PC-9 (cell line): ENCODE measurements at places on chromosomes 2 and 18. TPM values are rescaled to one million over a fixed set of nuclear protein-coding genes. Genes with fewer than 3 reads are reported as not detected.
A peak's percentile ranks its signal among the peaks of the same experiment; 100 is the strongest.

ITGA4 gene
- total RNA-seq = 0.15 and 0.35 TPM in 2 replicates

AKAIN1 gene
- not detected in 2 replicates for total RNA-seq

LIPG gene
- 22.7 and 30.9 TPM in 2 replicates for total RNA-seq

TLX2 gene
- 3.1 and 3.8 TPM in 2 replicates for total RNA-seq

SMYD1 gene
- total RNA-seq = not detected in 2 replicates

GRCh38 chr2:15749460-15750432 is 158.1 kb downstream of the DDX1 start:
- H3K4me3 ChIP-seq = no peak overlapping the region
- no peak overlapping the region for H3K27ac ChIP-seq
- H3K27me3 ChIP-seq = peaks cover 96% of the 10 kb centered on the region
- no peak for DNase-seq

DNA sequence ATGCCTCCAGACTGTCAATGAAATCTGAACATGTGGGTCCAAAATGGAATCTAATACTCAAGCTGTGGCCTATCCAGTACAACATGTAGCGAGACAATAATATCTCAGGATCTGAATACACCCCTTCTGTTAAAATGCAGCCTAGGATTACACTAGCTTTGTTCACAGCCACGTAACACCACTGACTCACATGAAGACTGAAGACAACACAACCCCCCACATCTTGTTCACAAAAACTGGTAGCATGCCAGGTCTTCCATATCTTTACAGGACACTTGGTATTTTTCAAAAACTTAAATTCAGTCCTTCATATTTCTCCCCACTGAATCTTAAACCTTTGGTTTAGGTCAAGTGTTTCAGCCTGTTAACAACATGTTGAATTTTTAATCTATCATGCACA is 84.2 kb downstream of the SLC8A1 start:
- H3K4me1 ChIP-seq = no peaks in the 10 kb centered on the region
- no peaks in the 10 kb centered on the region for H3K27me3 ChIP-seq
- H3K27ac ChIP-seq = no peak overlapping the region
- no peaks in the 10 kb centered on the region for H3K36me3 ChIP-seq
- no peak overlapping the region for H3K4me3 ChIP-seq

DNA sequence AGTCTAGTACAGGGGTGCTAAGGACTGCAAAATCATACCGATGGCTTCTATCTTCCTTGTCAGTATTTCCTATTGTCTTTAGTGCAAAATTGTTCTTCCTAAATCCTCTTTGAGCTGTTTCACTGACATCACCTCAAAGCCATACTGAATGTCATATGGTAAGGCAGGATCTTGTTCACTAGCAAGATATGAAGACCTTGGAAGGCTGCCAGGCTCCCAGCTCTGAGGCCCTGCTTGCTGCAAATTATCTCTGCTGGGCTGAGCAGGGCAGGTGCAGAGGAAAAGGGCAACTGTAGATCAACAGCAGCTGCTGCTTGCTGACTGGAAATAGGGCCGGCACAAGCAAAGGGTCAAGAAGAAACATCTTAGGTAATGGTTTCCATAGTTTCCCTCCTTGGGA is 58.2 kb downstream of the PMAIP1 start:
- peaks cover 56% of the 10 kb centered on the region for H3K4me1 ChIP-seq
- peak overlapping the region; percentile 11; the same call in 1 of the 2 replicates for H3K27ac ChIP-seq
- DNase-seq = peak; percentile 75

DNA sequence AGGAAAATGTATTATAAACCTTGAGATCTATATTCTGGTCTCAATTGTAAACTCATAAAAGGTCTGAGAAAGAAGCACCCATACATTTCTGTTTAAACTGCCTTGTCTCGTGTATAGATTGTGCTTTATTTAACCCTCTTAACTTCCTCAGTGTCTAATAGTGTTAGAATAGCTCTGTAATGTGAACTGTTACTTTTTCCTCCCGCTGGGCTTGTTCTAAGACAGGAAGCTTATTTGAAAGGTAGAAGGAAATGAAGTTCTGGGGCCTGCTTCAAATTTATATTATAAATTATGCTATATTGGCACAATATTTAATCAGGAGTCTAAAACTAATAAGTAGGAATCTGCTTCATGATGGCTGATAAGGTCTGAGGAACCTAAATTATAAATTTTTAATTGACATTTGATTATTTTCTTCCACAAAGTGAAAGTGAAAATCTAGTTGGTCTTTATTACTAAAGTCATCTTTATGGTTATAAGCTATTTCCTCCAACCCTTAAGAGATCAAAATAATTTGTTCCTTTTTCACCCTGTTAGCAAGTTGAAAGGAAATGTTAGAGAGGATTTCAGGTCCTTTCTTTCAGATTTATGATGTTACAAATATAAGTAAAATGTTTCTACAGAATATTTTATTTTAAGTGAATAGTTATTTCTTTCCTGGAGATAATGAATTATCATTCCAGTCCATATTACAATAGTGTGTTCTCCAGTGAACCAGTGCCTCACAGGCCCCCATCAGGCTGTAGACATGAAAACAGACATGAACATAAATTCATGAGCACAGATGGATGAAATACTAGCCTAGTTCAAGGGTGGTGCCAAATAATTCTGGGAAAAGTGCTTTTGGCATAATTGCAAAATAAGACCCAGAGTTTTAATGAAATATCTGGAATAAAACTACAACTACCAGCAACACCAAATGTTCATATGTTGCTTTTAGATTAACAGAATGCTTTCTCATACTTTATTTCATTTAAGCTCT is 7.9 kb downstream of the MFSD6 start:
- no peak overlapping the region for H3K27ac ChIP-seq
- H3K36me3 ChIP-seq = no peaks in the 10 kb centered on the region
- no peak for DNase-seq
- no peaks in the 10 kb centered on the region for H3K27me3 ChIP-seq
- no peak overlapping the region for H3K4me3 ChIP-seq

DNA sequence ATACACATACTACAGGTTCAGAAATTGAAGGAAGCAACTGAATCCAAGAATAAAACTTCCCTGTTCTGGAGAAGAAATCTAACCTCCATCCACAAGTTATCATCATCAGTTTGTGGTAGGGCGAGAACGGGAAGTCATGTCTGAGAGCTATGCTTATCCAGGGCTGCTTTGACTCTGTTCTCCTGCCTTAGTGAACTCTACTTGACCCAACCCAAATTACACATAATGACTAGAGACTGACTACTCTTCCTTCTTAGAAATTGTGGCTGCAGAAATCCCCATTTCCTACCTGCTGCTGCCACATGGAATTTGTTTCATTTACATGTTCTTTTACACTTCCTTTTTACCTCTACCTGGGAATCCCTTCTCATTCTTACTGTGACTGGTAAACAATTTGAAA is 1102.6 kb upstream of the PIK3C3 start:
- no peaks in the 10 kb centered on the region for H3K27me3 ChIP-seq
- H3K4me3 ChIP-seq = no peak overlapping the region
- H3K27ac ChIP-seq = no peak overlapping the region
- no peaks in the 10 kb centered on the region for H3K36me3 ChIP-seq
- H3K4me1 ChIP-seq = peaks cover 5% of the 10 kb centered on the region; the same call in 1 of the 2 replicates

DNA sequence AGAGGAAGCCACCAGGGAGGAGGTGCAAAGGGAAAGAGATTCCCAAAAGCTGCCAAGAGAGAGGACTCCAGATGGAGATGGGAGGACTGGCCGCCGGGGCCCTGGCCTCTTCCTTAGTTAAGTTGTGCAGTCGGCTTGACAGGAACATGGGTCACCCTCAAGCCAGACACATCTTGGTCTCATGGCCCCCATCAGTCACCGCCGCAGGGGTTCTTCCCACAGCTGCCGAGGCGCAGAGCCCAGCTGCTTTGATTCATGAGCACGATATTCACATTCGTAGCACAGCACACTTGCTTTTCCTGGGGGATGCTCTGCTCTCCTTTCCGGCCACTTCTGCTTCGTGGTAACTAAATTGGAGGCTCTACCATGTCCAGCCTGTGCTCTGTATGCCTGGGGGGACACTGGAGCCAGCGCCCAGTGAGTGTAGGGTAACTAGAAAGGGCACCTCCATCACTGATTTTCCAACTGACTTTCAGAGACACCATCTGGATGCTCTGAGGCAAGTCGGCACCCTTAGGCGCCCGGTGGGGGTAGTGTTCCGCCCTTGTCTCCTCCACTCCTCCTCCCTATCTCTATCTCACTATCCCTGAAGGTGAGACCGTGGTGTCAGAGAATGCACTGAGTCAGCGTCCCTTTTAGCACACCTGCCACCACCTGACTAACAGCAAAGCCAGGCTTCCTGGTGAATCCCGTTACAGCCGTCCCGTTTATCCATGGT is 13.3 kb downstream of the TWIST2 start:
- peaks cover 16% of the 10 kb centered on the region for H3K27me3 ChIP-seq
- H3K4me1 ChIP-seq = peaks cover 22% of the 10 kb centered on the region
- H3K4me3 ChIP-seq = no peak overlapping the region
- H3K36me3 ChIP-seq = no peaks in the 10 kb centered on the region
- no peak overlapping the region for H3K27ac ChIP-seq

DNA sequence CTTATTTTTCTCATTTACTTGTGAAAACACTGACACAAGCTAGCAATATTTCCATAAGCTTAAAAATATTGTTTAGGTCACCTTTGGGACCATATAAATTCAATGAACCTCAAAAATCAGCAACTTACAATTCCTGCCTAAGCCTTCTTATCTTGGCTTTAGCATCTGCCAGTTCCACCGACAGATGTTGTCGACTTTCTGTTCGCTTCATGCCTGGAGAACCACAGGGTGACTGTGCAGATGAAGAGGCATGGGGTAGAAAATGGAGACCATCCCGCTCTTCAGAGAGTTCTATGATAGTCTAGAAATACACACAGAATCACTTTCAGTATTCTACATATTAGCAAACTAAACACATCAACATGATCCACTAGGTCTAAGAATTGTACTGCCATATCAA is 64.2 kb downstream of the CCDC88A start:
- no peaks in the 10 kb centered on the region for H3K27me3 ChIP-seq
- no peak overlapping the region for H3K4me3 ChIP-seq
- no peaks in the 10 kb centered on the region for H3K4me1 ChIP-seq
- H3K36me3 ChIP-seq = no peaks in the 10 kb centered on the region
- DNase-seq = no peak

DNA sequence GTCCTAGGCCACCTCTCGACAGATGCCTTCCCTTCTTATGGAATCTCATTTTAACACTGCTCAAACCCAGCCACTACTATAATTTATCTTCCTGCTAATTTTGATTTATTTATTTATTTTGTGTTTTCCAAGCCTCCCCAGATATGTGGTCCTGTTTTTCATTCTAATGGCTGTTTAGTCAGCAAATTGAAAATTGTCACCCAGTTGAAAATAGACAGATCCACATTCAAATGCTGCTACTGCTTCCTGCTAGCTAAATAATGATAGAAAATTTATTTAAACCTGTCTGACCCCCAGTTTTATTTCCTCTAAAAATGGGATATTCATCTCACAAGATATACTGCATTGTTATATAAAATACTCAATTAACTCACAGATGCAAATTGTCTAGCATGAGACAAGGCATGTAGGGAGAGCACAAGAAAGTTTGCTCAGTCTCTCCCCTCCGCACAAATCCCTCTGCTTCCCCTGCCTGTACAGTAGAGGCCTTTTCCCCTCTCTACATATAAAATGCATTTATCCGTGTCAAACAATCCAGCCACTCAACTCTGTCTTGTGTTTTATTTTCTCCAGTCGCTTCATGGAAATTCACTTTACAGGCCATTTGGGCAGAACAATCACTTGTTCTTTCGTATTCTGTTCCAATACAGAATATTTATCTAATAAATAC is 389.9 kb downstream of the SOX11 start:
- peaks cover 19% of the 10 kb centered on the region for H3K27me3 ChIP-seq
- DNase-seq = no peak
- no peak overlapping the region for H3K27ac ChIP-seq
- peak overlapping the region; percentile 26; the same call in 1 of the 2 replicates for H3K4me3 ChIP-seq
- no peaks in the 10 kb centered on the region for H3K4me1 ChIP-seq

DNA sequence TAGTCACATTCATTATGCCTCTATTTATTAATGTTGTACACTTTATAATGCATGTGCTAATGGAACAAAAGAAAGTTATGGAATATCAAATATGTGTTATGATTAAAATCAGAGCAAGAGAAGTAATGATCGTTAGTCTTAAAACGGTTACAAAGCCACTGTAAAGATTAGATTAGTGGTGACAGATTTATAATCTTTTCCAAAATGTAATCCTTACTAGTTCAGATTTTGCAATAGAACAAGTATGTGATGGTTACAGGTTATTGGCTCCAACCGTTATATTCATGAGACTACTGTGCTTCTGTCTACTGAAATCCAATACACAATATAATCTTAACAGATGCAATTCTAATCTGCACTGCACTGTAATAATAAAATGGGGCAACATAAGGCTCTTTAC is 180.6 kb downstream of the ZNF521 start:
- H3K4me1 ChIP-seq = no peaks in the 10 kb centered on the region
- DNase-seq = no peak
- H3K27ac ChIP-seq = no peak overlapping the region
- no peak overlapping the region for H3K4me3 ChIP-seq
- H3K36me3 ChIP-seq = no peaks in the 10 kb centered on the region

DNA sequence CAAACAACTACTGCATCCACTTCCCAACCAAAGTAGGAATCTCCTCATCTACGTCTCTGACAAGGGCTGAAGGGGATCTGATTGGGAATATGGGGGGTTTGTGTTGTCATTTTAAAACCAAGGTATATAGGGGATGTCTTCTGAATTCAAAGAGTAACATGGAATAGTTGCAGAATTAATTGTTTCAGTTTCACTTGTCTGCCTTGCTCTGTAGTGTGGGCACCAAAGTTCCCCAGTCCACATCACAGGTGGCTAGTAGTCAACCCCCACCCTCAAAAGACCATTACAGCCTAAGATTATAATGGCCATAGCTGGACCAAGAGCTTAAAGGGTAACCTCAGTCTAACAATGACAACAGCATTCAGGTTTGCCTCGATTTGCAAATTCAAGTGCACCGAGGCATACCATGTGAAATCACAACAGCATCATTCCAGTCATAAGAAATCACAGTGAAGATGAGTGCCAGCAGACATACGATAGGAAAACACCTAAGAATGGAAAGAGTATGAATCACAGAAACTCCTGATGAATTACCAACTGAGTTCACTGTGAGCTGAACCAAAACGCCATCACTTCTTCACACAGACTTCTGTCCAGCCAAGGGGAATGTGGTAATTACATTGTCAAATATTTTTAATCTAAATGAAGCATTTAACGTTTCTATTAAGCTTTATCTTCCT is 52.4 kb downstream of the MYO5B start:
- H3K27ac ChIP-seq = no peak overlapping the region; the same call in 1 of the 2 replicates
- DNase-seq = no peak
- no peaks in the 10 kb centered on the region for H3K36me3 ChIP-seq

- no peaks in the 10 kb centered on the region for H3K4me1 ChIP-seq
- DNase-seq = no peak
- H3K36me3 ChIP-seq = no peaks in the 10 kb centered on the region
- H3K4me3 ChIP-seq = no peak overlapping the region
- no peak overlapping the region for H3K27ac ChIP-seq
- no peaks in the 10 kb centered on the region for H3K27me3 ChIP-seq
These were observed 23.6 kb downstream of the TMEM178A start for GRCh38 chr2:39689272-39689841.

GRCh38 chr2:67528320-67528719 is 131.2 kb downstream of the ETAA1 start:
- H3K4me3 ChIP-seq = no peak overlapping the region
- H3K27me3 ChIP-seq = no peaks in the 10 kb centered on the region
- H3K36me3 ChIP-seq = no peaks in the 10 kb centered on the region
- H3K27ac ChIP-seq = no peak overlapping the region
- H3K4me1 ChIP-seq = no peaks in the 10 kb centered on the region

GRCh38 chr2:45793305-45793962 is 142.0 kb downstream of the PRKCE start:
- no peaks in the 10 kb centered on the region for H3K27me3 ChIP-seq
- no peaks in the 10 kb centered on the region for H3K36me3 ChIP-seq
- H3K4me3 ChIP-seq = no peak overlapping the region
- no peak overlapping the region for H3K27ac ChIP-seq
- H3K4me1 ChIP-seq = no peaks in the 10 kb centered on the region

GRCh38 chr18:63195326-63196159 is 124.0 kb downstream of the BCL2 start:
- no peaks in the 10 kb centered on the region for H3K4me1 ChIP-seq
- H3K27ac ChIP-seq = no peak overlapping the region
- DNase-seq = no peak
- no peak overlapping the region for H3K4me3 ChIP-seq
